ENCODE measurements at places on chromosomes 4 and X.
A peak's percentile ranks its signal among the peaks of the same experiment; 100 is the strongest.

DNA sequence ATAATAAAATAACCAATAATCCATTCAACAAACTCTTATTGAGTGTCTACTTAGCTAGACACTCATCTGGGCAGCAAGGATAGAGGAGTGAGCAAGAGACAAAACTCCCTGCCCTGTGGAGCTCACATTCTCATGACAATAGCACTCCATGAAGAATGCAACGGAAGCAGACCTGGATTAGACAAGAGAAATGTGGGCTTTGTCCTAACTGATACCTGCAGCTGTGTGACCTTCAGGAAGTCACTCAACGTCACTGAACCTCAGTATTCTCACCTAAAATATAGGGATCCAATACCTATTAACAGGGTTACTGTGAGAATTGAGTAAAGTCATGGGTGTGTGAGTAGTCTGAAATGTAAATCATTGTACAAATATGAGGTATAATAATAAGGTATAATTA is 61.2 kb downstream of the NDNF start:
- no peak for DNase-seq

DNA sequence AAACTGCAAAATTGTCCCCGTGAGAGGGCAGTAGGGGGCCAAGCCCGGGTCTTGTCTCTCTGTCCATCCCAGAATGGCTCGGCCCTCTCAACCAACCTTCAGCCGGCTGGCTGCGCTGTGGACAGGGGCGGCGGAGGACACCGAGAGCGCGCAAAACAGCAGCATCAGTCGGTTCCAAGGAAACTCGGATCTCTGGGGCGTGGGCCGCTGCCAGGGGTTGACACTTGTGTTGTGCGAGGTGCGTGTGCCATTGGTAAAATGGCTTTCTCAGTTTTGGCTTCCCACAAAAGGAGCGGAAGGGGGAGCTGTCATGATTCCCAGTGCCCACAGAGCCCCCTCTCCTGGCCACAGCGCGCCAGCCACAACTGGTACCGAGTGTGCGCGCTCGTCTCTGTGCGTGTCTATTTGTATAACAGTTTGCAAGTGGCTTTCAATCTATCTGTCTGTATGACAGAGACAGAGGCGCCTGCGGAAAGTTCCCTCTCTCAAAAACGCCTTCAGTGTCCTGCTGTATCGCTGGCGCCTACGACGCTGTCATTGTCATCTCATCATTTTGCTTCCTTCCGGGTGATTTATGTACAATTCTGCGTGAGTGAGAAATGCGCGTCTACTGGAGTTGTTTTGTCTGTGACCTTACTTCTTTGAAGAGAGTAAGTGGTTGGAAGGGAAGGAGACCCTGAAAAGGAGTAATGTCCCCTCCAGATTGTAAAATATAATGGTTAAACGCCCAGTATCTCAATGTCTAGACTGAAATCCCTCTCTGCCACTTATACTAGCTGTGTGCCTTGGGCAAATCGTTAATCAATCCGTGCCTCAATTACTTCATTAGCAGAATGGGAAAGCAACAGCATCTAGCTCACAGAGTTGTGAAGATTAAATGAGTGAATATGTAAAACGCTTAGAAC is 1.8 kb downstream of the DKK2 start:
- DNase-seq = no peak

GRCh38 chrX:84634201-84634782 is 132.0 kb upstream of the HDX start:
- DNase-seq = no peak

- peak; percentile 9 for DNase-seq
Observed at GRCh38 chr4:159451006-159451405, 348.1 kb downstream of the RAPGEF2 start.

DNA sequence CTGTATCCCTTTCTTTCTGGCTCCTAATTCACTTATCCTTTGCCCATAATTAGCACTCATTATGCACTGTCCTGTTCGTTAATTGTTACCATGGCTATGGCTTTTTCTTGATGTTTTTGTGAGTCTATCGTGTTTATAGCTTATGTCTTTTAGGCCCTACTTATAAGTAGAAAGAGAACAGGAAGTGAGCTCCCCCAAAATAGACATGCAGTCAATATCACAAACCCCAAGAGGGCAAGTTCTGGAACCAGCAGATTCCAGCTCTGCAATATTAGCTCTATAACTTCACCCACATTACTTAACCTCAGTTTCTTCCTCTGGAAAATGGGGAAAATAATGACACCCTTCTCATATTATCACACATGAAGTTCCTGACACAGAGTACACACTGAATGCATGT is 7.4 kb upstream of the HS3ST1 start:
- DNase-seq = no peak

DNA sequence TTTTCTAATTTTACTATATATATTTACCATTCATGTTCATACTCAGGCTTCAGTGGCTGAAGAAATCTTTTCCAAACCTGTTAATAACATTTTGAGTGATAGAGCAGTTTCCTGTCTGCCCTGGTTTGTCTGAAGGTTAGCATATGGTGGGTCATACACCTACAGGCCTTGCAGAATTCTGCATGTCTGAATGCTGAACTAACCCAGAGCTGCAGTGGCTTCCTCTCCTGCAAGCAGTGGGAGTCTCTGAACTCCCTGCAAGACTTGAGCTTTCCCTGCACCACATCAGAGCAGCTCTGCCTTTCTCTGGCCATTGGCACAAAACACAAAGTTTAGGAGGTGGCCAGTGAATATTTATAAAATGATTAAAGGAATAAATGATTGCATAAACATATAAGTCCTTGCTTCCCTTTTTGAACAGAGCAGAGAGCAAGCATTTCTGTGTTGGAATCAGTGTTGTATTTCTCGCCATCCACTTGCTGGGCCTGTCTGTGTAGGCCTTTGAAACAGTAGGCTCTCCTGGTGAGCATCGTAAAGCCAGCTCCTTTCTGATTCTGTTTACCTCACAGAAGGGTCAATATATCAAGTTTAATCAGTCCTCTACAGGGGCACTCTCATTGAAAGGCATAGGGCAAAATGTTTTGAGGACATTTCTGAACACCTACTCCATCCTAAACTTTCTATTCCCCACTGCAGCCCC is 15.0 kb upstream of the UNC5C start:
- DNase-seq = no peak

DNA sequence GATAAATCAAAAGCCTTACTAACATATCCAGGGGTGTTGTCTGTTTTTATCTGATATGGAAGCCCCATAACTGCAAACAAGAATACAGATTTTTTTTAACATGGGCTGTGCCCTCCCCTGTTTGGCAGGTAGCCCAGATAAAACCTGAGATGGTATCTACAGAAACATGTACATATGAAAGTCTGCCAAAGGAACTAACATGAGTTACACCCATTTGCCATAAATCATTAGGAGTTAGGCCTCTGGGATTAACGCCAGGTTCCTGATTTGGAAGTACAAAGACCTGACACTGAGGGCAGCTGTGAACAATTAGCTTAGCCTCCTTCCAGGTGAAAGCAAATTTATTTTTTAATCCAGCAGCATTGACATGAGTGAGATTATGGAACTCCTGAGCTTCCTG is 264.3 kb downstream of the TECRL start:
- no peak for DNase-seq

DNA sequence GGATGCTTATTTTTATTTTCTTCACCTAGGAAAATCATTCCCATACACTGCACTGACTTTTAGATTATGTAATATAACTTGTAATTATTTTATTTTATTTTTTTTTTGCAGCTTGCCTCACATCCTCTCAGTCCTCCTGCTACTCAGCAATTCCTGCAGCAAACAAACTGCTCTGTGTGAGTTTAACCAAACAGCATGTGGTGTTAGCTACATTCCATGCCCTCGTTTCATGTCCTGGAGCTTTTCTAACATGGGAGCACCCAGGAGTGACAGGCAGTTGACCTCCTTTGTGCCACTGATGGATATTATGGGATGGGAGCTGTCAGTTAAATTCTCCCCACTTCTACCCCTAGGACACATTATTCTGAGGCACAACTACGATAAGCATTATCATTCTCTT is 24.8 kb downstream of the CXCL1 start:
- no peak for DNase-seq

GRCh38 chrX:63959975-63960374 is 175.0 kb upstream of the ARHGEF9 start:
- DNase-seq = no peak

DNA sequence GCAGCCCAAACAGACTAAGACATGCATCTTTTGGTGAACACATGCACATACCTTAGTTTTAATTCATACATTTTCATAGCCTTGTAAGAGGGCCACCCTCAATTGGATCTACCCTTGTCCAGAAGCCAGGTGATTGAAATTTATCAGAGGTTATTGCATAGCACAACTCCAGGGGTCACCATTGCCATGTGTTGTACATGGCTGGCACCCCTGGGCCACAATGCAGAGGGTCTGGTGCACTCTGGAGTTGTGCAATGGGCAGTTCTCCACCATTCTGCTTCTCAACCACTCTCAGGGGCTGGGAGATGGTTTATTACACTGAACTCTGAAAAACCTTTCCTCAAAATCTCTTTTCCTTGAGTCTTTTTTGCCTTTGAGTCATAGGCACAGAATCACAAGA is 184.4 kb upstream of the CXorf66 start:
- DNase-seq = no peak

DNA sequence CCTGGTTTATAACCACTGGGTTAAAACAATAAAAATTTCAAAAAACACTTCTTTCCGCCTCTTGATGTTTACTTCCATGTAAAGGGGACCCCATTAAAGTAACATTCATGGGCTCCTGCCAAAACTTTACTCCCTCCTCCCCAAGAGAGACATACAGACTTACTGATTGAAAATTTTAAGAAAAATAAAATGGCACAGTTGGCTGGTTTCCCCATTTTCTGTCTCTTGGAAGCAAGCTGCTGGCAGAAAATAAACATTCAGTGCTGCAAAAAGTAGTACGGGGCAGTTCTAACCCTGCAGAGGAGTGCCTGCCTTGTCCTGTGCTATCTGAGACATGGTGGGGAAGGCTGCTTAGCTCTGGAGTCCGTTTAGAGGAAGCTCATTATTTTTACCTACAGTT is 187.3 kb upstream of the INTU start:
- DNase-seq = no peak

DNA sequence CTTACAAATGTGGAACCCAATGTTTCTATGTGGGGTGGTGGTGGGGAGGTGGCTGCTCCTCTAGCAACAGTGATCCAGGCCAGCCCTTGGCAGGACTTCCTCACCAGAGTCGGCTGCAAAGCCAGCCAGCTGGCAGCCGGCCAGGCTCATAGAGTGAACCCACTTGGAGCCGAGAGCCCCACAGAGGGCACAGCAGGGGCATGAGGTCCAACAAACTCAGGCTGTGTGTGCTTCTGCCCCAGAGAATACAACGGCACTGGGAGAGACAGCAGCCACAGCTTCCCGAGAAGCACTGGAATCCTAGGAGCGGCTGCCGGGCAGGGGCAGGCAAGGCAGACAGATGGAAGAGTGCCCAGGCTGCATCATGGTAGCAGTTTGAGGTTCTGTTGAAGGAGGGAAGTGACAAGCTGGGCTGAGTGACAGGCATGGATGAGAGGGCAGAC is 23.5 kb upstream of the SOWAHD start:
- no peak for DNase-seq

DNA sequence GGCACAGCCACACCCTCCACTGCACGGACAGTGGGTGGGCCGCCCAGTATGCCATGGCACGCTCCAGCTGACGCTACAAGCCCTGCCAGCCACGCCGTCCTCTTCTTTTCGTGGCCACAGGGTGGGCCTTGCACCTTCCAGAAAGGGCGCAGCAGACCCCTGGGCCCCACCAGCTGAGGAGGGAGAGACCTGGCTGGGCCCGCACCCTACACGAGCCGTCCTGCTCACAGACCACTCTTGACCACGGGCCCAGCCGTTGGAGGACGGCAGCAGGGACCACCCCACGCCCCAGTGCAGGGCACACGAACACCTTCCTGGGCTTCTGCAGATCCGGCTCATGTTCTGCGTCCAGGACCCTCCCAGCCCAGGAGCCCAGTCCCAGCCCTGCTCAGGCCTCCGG is 27.1 kb downstream of the FAM53A start:
- no peak for DNase-seq

DNA sequence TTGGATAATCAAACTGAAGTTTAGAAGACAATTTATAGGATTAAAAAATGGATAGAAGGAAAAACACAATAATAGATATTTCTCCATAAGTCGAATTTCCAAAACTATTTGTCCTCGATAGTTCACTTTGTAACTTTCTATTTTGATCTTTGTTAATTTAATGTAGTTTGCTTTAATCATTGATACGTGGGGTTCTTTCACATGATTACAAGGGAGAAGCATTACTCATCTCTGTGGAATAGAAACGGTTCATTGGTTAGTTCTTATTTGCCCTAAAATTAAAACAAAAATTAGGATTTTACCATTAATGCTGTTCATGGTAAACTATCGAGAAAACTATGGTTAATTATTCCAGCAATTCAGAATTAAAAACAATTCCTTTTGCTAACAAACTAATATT is 2.1 kb downstream of the TET2 start:
- peak; percentile 32 for DNase-seq

DNA sequence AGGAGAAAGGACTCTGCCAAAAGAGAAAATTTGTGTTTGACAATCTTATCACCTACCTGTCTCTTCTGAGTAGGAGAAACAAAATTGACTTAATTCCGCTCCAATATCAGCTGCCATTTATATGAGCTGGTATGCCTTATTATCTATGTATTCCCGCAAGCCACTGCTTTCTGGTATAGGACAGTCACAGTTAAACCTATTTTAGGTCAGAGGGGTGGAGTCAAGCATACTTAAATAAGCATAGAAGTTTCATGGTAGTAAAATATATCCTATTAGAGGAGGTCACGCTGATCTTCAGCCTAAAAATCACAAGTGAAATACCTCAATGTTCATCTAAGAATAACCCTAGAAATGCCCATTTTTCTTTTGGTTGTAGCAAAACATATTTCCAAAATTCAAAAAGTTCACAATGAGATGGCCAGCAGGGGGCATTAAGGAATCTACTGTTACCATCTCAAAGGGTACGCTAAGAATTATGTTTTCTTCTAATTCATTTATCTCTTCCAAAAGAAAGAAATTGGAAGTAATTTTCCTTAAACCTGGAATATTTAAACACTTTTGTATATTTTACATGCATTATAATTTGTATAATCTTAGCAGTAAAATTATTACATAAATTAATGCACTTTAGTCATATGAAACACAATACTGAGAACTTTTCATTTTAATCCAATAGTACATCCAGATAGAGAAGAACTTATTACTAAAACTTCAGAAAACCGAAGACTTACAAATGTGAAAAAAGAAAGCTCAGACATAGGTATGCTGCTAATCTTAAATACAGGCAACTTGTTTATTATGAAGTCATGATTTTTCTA is 10.5 kb downstream of the PPAT start:
- peak; percentile 40 for DNase-seq
